ENCODE measurements at places on chromosomes 5 and 9.
A peak's percentile ranks its signal among the peaks of the same experiment; 100 is the strongest.

DNA sequence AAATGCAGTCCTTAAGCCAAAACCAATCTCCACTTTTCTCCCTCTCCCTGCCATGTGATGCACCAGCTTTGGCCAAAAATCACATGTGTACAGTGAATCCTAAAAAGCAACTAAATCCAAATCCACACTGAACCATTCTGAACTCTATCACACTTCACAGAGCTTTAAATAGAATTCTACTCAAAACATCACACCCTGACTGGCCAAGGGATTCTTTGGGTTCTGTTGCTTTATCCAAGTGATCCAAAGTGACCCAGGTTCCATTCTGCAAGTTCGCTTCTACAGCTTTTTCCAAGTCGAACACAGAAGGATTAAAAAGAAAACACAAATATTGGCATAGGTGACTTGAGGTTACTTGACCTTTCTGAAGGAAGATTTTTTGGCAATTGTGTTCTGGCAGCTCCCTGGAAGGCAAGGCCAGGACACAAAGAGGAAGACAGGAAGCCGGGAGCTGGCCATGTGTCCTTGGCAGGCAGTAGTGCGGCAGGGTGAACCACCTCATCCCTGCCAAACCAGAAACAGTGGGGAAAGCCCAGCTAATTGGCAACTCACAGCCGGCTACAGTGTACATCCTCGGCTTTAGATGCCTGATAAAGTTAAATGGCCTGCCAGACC lies 115.0 kb downstream of the NFIB start:
- no peak for DNase-seq

- no peak for DNase-seq
These were observed 602.2 kb downstream of the BNC2 start for GRCh38 chr9:16268067-16268881.

- DNase-seq, result no peak
These were observed 803 bp upstream of the CCNO start for GRCh38 chr5:55234121-55234700.

GRCh38 chr5:178651046-178651810 lies 24.4 kb upstream of the CLK4 start:
- DNase-seq, result no peak

DNA sequence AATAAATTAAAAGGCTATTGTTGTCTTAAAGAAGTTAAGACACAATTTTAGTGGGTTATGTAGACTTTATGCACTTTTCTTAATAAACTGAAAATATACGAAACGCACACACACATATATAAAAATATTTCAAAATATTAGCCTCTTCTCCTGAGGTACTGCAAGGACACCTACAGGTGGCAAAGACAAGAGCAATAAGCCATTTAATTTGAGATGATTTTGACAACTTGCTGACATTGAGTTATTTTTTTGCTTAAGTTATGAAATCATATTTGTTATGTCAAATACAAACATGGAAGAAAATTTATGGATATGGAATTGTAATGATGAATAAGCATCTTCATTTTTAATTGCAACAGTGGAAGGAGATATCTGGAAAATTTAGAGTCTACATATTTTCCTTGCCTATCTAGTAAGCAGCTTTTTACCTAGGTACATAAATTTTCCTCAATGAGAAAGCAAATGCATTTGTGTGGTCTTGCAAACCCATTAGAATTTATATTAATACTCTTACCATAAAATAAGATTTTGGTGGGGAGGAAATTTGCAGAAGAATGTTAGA lies 301.6 kb downstream of the ISL1 start:
- no peak for DNase-seq

GRCh38 chr9:82148426-82148810 lies 159.8 kb downstream of the SPATA31D1 start:
- DNase-seq, result no peak

GRCh38 chr5:38843665-38844064 lies 2.1 kb upstream of the OSMR start:
- no peak for DNase-seq

GRCh38 chr5:94832685-94833084 lies 214.2 kb downstream of the SLF1 start:
- DNase-seq, result no peak

- DNase-seq, result no peak
These were observed 460.8 kb upstream of the SMARCA2 start for GRCh38 chr9:1554081-1555035.

DNA sequence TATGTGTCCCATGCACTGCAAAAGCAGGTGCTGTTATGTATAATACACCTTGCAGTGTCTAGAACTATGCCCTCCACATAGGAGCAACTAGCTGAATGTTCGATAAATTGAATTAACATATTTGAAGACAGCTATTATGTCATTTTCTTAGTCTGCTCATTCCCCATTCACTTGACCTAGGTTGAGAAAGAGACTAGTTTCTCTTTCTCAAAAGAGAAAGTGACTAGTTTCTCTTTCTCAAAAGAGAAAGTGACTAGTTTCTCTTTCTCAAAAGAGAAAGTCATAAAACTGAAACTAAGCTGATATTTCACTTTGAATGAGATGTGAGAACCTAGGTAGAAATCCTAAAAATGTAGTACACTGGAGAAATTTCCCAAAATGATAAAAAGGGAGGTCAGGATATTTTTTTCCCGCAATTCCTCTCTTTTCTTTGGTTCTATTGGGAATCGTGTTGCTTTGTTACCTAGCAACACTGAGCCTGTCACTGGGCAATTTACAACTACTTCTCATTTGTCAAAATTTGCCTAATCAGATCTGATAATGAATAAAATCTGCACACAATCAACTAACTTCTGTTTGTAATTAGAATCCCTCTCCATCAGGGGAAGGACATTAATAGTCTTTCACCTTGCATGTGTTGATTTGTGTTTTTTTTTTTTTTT lies 132.0 kb upstream of the GRIA1 start:
- DNase-seq, result no peak

GRCh38 chr9:127201071-127201541 lies 63.5 kb upstream of the GARNL3 start:
- DNase-seq, result no peak

DNA sequence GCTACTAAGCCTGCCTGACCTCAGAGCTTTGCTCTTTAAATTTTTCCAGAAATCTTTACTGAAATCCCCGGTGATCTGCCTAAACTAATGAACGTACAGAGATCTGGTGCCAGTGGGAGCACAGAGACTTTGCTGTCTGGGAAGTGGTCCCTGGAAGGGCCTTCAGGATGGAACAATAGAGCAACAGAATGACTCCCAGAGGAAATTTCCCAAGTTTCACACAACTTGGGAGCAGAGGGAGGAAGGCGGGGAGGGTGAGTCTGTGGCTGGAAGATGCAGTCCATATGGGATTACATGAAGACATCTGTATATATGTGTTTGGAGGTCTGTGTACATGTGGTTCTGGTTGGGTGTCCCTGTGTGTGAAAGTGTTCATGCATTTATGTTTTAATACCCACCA lies 638.3 kb downstream of the CCDC171 start:
- no peak for DNase-seq

- DNase-seq, result no peak
These were observed 238.0 kb upstream of the ACTBL2 start for GRCh38 chr5:57720656-57721055.

DNA sequence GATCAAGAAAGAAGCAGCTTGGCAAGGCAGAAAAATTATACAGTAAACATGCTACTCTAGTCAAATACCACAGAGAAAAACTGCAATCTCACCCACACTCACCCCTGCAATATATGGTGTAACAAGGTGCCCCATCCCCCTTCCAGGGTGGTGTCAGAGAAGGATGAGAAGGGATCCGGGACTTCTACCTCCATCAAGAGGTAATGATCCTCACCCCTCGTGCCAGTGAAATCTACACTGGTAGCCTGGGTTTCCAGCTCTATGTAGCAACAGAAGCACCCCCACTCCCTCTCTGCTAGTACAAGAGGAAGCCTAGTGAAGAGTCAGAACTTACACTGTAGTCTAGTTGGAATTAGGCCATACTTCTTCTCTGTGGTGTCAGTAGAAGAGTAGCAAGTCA lies 18.9 kb downstream of the SLCO4C1 start:
- DNase-seq, result no peak

- no peak for DNase-seq
These were observed 663.7 kb upstream of the MEF2C start for GRCh38 chr5:89546657-89547056.

- no peak for DNase-seq
These were observed 52.0 kb downstream of the ITGA2 start for GRCh38 chr5:53041071-53041692.

DNA sequence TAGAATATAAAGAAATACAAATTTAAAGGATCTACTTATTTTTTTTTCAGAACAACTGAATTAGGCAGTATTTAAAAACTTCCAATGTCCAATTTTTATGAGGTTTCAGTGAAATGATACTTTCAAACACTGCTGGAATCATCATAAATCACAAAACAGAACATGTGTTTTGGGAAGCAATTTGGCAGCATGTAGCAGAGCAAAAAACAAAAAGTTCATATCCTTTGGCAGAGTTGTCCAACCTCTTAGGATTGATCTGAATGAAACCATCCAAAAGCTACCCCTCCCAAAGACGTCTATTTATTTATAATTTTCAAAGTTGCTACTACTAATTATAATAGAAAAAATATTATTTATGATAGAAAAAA lies 192.4 kb upstream of the PUM3 start:
- no peak for DNase-seq

DNA sequence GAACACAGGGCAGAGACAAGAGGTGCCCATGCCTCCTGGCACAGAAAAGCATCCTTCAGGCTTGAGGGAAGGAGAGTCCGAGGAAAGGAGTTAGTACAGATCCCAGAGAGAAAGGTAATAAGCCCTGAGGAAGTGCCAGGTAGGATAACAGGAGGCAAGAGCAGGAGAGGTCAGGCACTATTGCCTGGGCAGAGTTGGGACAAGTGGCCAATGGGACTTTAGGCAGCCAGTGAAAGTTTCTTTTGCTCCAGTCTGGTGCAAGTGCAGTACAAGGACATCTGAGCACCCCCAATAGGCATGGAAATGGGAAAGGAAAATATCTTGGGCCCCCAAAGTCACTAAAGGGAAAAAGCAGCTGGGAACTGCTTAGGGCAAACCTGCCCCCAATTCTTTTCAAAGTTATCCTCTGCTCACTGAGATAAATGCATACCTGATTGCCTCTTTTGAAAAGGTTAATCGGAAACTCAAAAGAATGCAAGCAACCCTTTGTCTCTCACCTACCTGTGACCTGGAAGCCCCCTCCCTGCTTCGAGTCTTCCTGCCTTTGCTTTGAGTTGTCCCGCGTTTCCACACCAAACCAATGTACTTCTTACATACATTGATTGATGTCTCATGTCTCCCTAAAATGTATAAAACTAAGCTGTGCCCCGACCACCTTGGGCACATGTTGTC lies 46.5 kb downstream of the ELOVL7 start:
- DNase-seq, result no peak

- DNase-seq, result no peak
These were observed 16.1 kb upstream of the LNPEP start for GRCh38 chr5:96919754-96920197.

GRCh38 chr5:112005623-112005930 lies 248.6 kb upstream of the NREP start:
- DNase-seq, result no peak

GRCh38 chr5:158305861-158306260 lies 446.9 kb upstream of the CLINT1 start:
- no peak for DNase-seq

GRCh38 chr5:147439254-147439653 lies 70.6 kb downstream of the DPYSL3 start:
- DNase-seq, result no peak

- no peak for DNase-seq
These were observed 10.7 kb upstream of the STK32A start for GRCh38 chr5:147223948-147224791.

GRCh38 chr9:121838746-121839669 lies 187.6 kb downstream of the DAB2IP start:
- DNase-seq, result no peak

GRCh38 chr9:116924462-116925110 lies 237.5 kb downstream of the TRIM32 start:
- DNase-seq, result no peak

DNA sequence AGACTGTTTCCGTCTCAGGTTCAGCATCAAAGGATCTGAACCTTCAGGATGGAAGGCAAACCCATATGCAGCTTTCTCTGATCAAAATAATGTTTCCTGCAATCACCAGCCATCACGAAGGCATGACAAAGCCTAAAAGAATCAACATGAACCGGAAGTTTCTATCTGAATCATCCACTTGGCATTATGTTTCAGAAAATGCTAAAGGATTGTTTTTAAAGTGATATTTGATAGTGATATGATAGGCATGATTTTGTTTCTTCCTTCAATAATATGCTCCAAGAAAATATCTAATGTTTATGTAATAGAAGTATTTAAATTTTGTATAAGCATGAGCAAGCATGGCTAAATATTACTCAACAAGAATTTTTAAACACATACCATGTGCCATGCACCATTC lies 219.6 kb downstream of the PLK2 start:
- DNase-seq, result no peak

GRCh38 chr9:4973902-4974301 lies 11.2 kb upstream of the JAK2 start:
- DNase-seq, result no peak

GRCh38 chr9:89442981-89443814 lies 54.7 kb downstream of the SEMA4D start:
- no peak for DNase-seq

DNA sequence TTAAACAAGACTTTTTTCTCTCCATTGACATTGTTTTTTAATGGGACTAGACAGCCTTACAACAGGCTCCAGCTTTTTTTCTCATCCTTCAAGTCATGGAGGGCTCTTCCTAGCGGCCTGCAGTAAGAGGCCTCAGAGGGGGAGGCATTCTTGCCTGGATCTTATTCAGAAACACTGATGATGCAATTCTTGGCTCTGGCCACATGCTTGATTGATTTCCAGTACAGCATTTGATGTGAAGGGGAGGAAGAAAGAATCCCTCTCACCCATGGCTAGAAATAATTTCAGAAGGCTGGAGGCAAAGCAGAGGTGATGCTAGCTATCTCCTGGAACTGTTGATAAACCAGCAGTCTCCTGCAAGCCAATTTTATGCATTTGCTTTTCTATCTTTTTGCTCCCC lies 324.8 kb downstream of the PRELID2 start:
- no peak for DNase-seq

DNA sequence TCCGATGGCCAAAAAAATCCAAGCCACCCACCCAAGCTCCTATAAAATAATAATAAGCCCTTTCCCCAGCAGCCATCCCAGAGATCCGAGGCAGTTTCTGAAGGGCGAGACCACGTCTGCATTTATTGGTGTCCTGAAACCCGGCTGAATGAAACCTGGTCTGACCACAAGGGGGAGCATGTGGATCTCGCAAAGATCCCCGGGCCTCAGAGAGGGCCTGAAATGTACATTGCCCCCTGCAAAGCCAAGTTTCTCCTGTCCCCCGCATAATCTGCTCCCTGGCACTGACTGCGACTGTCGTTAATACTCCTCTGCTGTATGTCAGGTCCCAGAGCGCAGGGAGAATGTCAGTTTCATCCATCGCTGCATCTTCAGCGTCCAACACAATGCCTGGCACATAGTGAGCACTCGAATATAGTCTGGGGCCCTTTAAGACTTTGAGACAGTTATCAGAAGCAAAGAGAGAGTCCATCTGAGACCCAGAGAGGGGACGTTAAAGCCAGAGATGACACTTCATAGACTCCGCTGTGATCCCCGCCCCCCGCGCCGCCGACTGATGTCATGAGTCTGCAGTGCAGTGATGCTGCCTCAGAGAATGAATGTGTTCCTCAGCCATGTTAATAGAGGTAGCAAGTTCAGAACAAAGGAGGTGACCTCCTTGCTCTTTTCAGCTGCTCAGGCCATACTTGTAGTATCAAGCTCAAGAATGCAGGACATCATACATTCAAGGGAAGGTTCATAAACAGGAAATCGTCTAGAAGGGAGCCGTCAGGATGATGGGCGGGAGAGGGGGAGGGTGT lies 74.5 kb upstream of the BARHL1 start:
- peak; percentile 43 for DNase-seq

- DNase-seq, result no peak
These were observed 7.1 kb upstream of the CNTRL start for GRCh38 chr9:121067640-121068039.

Data from stimulated activated CD8-positive, alpha-beta memory T cell treated with anti-CD3 and anti-CD28 coated beads, Interleukin-7, amount 100 ng/mL, for 1 hour (primary cell).